Activated CD4-positive, alpha-beta T cell treated with anti-CD3 and anti-CD28 coated beads, Interleukin-2, amount 50 U/mL, for 16 hours (primary cell): ENCODE measurements at places on chromosomes 3 and 15.
A peak's percentile ranks its signal among the peaks of the same experiment; 100 is the strongest.

DNA sequence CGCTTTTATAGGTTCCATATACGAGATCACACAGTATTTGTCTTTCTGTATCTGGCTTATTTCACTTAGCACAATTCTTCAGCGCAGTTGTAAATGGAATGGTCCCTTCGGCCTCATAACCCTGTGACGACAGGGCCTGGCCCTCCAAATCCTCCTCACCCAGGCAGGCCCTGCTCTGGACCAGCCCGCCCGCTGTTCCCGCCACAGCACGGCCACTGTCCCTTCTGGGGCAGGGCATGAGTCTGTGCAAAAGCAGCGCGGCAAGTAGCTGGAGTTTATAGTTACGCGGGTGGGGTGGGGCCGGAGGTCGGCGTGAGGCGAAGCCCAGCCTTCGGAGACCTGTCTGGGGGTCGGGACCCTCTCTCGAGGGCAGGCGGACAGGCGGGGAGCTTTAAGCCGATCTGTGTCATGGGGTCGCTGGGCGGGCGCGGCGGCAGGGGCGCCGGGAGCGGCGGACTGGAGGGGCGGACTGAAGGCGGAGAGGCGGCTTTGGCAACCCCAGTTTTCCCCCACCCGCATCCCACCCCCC lies 543 bp downstream of the ARPIN start:
- DNase-seq: no peak

GRCh38 chr3:101643009-101643844 lies 33.7 kb downstream of the ZBTB11 start:
- no peak for DNase-seq

DNA sequence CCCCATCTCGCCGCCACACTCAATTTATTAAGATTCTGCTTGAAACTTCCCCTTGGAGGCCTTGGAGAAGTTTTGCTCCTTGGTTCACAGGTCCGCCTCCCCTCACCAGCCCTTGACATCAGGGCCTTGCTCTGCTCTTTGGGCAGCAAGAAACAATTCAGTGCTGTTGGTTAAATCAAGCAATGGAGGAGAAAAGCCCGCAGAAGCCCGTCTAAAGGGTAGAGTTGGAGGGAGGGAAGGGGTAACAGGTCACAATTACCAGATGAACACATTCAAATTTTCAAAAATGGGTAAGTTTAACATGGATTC lies 429 bp downstream of the PARP9 start:
- peak; percentile 24 for DNase-seq

- no peak for DNase-seq
These were observed 19.4 kb upstream of the ATP8B4 start for GRCh38 chr15:50138391-50138790.

DNA sequence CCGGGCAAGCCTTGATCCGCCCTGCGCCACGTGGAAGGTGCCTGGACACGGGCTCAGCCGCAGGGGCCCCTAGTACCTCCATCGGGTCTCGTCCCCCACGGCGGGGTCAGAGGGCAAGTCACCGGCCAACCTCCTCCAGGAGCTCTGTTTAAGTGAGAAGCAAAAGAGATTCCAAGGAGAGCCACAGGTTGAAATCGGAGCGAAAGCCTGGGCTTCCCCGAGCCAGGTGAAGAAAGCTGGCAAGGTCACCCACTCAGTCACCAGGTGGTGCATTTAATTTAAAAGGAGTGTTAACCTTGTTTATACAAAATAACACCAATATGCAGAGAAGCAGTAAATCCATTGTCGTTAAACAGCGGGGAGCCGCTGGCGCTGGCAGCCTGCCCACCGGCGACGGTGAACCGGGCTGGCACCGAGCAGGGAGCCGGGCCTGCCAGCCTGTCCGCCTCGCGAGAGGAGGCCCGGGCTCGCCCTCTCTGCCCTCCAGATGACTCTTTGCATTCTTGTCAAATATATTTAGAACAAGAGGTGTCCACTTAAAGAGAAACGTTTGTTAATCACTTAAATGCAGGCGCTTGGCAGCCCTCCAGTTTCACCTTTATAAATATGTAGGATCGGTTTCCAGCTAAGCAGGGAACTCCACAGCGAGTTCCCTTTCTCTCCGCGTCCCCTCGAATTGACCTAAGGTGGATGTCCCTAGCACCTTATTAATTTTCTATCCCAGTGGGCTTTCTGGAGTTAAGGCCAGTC lies 277.3 kb upstream of the NR2F2 start:
- no peak for DNase-seq

DNA sequence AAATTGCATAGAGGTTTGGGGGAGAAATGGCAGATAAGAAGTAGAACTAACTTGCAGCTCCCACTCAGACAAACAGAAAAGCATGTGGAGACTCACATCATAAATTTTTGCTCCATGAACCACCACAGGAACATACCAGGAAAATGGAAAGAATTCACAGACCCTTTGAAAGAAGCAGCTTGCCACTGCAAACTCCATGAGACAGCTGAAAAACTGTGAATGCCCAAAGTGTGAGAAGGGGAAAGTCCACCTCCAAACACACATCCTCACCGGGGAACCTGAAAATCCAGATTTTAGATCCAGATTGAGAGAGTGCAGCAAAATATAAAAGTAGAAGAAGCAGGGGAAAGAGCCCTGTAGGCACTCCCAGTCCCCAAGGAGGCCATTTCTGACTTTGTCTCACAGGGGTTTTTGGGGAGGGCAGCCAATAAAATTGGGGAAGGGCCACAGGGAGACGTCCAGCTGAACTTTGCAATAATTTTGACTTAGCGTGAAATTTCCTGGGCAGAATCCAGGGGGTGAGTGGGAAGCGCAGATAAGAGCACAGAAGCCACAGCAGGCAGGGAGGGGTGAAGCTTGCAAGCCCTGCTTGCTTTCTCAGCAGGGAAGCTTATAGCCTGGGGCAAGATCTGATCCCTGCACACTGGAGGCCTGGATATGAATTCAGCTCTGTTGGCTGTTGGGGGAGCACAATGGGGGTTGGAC lies 183.4 kb upstream of the UBE2E2 start:
- no peak for DNase-seq

DNA sequence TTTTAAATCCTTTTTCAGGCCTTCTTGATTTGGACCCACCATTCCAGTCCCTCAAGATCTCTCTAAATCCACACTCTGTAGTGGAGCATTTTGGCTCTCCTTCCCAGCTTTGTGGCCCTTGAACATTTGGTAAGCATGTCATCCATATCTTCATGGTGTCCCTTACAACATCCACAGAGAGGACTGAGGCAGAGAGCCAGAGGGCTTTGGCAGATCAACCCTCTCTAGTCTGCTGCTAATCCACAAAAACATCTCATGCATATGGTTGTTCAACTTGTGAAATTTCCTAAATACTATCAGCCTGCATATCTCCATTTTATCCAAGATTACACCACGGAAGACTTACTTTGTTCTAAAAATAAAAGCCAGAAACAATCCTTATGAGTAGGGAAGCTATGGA lies 23.2 kb downstream of the THRB start:
- no peak for DNase-seq

- no peak for DNase-seq
These were observed 7.3 kb upstream of the LIPH start for GRCh38 chr3:185559706-185560090.

GRCh38 chr15:23566071-23566554 lies 639 bp downstream of the MKRN3 start:
- no peak for DNase-seq

- DNase-seq: no peak
These were observed 88.4 kb upstream of the PLSCR4 start for GRCh38 chr3:146339349-146339748.

DNA sequence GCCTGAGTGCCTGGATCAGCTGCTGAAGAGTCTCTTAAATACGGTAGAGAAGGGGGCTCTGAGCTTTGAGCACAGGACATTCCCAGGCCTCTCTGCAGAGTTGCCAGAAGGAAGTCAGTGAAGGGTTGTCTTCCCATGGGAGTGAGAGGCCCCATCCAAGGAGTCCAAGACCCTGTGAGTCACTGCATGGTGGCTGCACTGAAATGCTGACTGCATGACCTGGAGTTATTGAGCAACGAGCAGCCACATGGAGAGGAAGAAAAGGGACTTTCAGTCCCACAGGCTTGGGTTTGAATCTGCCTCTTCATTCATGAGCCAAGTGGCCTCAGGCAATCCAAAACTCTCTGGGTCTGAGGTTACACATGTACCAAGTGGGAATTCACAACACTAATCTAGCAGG lies 69.6 kb upstream of the RASGRF1 start:
- no peak for DNase-seq

DNA sequence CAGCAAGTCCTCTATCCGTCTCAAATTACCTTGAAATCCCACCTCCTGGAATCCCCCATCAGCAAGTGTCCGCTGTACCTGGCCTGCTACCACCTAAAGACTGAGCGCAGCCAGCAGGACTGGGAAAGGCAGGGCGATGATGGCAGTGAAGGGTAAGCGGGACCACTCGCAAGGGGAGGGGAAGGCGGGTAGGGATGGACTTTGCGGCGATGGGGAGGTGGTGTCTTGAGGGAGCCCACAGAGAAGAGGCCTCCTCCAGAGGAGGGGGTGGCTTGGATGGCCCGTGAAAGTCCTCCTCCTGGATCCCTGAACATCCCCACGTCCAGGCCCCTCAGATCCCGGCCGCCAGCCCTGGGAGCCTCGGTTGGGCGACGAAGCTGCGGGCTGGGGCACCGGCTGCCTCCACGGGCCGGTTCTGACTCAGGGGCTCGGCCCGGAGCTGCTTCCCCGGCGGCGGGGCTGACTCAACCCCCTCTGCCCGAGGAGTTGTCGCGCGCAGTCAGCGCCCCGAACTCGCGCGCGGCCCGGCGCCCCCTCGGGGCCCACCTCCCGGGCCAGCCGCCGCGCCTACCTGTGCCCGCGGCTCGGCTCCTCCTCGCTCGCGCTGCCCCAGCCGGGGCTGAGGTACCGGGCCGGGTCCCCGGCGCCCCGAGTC lies 512 bp downstream of the LARP6 start:
- DNase-seq: no peak
